Mucosa of descending colon (tissue), 3 donors: ENCODE measurements at places on chromosomes 5 and 9. TPM values are rescaled to one million over a fixed set of nuclear protein-coding genes. Genes with fewer than 3 reads are reported as not detected.

DNA sequence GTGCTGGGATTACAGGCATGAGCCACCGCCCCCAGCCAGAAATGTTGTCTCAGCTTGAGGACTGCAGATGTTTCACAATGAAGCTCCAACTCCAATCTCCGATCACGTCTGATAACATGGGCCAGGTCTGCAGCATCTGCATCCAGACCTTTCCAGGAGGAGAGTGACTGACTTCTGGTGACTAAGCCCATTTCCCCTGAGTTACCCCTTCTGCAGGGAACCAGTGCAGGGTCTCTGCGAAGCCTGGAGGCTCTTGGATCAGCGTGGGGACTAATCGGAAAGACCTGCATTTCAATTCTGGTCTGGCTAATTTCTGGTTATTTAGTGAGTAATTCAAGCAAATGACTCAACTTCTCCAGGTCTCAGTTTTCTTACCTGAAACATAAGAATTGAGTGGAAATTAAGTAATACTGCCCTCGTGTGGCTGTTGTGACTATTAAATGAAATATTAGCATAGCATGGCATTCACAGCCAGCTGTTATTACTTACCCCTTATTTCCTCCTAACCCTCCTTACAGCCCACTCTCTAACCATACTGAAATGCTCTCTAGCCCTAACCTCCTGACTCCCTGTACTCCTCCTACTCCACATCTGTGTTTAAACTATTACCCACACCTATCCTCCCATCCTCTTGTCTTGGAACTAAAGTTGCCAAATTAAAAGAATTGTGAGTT is 2.2 kb upstream of the GNPDA1 start:
- peak; percentile 24 for DNase-seq

DNA sequence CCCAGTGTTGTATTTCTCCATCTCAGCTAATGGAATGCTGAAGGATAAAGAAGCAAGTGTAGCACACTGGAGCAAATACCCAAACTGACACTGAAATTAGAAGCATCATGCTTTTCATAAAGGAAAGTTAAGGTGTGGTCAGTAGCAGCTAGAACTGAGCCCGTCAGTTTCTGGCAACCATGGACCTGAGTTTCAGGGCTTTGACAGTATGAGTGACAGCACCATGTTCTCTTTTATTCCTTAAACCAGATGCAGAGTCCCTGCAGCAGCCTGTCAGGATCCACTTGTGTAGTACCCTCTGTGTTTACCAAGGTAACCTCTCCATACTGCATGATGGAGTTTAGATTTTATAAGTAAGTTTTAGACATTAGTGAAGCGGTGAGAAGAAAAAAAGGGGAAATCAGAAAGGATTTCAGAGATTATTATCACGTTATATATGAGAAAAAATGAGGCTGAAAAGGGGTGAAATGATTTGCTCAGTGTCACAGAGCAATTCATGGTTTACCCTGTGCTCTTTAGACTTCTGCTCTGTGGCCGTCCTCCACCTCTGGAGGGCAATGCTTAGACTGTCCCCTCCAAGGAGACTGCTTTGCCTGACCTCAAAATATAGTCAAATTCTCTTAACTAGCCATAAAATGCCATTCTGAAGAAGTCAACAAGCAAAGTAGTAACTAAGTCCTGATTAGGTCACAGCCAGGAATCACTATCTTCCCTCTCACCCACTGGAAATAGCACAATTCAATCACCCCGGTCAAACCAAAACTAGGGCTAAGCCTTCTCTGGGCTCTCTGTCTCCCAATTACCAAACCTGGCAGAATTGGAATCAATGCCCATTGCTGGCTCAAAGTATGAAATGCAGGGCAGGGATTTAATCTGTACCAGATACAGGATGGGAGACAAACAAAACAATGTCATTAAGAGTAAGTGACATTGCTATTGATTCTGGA is 10.5 kb upstream of the MYOT start:
- DNase-seq = no peak

DNA sequence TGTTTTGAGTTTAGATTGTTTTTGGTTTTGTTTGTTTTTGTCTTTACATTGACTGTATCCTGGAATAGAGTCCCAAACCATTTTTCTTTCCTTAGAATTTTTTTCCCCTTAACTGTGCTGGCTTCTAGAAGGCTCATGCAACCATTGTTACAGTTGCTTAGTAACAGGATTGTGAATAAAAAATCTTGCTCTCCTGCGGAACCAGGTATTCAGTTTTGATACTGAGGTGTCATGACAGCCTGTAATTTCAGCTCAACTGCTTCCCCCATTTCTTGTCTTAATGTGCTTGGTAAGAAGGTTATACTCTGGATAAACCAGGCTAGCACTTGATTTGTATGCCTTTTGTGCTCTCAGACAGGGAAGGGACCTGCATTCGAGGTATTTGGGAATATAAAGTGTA is 42.1 kb downstream of the FOCAD start:
- DNase-seq = no peak

- DNase-seq = no peak
Observed at GRCh38 chr5:99320436-99320835, 391.6 kb upstream of the CHD1 start.

- DNase-seq = peak; percentile 74
Observed at GRCh38 chr9:6632516-6633183, 12.9 kb downstream of the GLDC start.

GRCh38 chr5:143165049-143165880 is 238.2 kb downstream of the NR3C1 start:
- DNase-seq = no peak

DNA sequence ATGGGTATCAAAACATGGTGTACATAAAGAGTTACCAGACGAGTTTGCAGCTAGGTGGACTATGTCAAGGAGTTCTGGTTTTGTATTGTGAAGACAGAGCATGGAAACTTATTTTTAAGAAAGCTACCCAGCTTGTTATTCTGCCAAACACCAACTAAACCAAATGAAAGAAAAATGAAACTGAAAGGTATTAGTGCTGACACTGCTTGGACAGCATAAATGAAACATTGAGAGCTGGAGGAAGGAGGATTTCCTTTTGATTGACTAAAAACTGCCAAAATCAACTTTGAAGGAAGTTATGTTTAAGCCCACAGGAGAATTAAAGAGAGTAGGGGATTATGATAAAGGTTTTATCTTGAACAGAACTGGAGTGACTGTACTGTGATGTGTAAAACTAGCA is 766.2 kb downstream of the PTPRD start:
- no peak for DNase-seq

- no peak for DNase-seq
Observed at GRCh38 chr5:161047024-161047423, 195.0 kb upstream of the ATP10B start.

GRCh38 chr9:89750117-89750791 is 145.4 kb downstream of the GADD45G start:
- DNase-seq = no peak

- peak; percentile 27 for DNase-seq
Observed at GRCh38 chr5:31855134-31856040, 216.5 kb downstream of the PDZD2 start.

DNA sequence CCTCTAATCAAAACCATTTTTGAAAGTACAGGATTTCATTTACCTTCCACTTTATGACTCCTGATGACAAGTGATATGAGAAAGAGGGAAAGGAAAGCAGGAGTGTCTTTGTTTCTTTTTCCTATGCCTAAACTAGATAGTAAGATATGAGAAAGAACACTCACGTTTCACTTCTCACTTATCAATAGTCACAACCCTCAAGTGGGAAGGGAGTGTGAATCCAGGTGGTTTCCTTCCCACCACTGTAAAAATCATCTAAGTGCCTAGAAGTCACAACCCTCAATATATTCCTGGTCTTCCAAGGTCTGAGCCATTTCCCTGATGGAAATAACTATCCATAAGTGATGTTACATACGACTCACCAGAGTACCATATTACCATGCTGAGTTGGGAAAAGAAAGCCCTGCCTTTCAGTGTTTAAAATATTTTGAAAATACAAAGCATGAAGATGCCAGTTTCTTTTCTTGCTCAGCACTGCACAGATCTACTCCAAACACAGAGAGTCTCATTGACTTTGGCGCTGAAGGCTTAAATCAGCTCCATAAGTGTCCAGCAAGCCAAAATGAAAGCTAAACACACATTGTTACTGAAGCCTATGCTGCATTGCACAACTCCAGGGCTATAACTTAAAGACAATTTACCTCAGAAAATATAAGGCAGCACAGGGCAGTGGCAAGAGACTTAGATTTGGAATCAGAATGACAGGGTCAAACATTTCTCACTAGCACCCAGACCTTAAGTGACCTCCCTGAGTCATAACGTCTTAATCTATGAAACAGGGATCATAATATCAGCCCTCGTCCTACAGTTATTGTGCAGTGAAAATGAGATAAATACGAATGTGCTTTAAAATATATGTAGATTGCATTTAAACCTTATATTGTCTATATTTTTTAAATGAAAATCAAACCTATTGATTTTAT is 301.2 kb downstream of the KIAA0825 start:
- DNase-seq = no peak

- DNase-seq = no peak
Observed at GRCh38 chr9:23811633-23812032, 14.4 kb downstream of the ELAVL2 start.

GRCh38 chr5:122102825-122103224 is 24.8 kb upstream of the LOX start:
- DNase-seq = no peak

DNA sequence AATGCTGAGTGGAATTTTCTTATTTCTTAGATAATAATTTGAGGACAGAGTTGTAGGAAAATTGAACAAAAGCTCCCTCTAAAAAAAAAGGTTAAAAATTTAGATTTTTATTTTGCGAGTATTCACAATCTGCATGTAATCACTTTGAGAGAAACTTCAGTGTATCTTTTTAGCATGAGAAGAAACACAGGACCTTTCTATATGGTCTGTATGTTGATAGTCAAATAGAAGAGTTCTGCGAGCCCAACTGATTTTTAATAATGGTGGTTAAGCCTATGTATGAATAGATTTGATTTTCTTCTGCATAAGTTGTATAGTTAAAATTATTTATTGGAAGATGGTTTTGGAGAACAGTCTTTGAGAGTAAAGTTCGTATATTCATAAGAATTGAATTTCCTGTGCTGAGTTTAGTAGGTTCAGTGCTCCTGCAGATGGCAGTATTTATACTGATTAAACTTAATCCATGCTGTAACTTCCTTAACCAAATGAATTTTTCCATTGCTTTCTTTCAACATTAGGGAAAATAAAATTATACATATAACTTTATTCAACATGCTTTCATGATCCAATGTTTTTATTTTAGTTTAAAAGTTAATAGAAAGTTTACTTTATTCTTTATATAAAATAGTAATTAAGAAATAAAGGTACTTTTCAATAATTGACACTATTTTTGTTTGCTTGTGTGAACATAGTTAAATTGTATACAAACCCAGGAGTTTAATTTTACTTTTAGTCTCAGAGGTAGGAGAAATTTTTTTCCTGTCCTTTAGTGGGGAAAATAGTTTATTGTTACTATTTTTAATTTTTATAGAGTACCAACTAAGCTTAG is 19.6 kb downstream of the TCERG1 start:
- DNase-seq = no peak

Gene SPATA24
- total RNA-seq = 3.0 TPM

Gene SURF1
- 52.2 TPM for total RNA-seq

Gene ADRB2
- 3.1 TPM for total RNA-seq

Gene PRDM9
- not detected for total RNA-seq

Gene LCP2
- total RNA-seq = 22.9 TPM

Gene NMUR2
- not detected for total RNA-seq

Gene NRG2
- 0.52 TPM for total RNA-seq

Gene C5orf58
- not detected for total RNA-seq

Gene ZNF354C
- total RNA-seq = 1.7 TPM
